Type B pancreatic cell (in vitro differentiated cells): ENCODE measurements at places on chromosomes 13 and 19. TPM values are rescaled to one million over a fixed set of nuclear protein-coding genes. Genes with fewer than 3 reads are reported as not detected.

- no peak for DNase-seq
Observed at GRCh38 chr19:18204394-18205199, 755 bp upstream of the RAB3A start.

DNA sequence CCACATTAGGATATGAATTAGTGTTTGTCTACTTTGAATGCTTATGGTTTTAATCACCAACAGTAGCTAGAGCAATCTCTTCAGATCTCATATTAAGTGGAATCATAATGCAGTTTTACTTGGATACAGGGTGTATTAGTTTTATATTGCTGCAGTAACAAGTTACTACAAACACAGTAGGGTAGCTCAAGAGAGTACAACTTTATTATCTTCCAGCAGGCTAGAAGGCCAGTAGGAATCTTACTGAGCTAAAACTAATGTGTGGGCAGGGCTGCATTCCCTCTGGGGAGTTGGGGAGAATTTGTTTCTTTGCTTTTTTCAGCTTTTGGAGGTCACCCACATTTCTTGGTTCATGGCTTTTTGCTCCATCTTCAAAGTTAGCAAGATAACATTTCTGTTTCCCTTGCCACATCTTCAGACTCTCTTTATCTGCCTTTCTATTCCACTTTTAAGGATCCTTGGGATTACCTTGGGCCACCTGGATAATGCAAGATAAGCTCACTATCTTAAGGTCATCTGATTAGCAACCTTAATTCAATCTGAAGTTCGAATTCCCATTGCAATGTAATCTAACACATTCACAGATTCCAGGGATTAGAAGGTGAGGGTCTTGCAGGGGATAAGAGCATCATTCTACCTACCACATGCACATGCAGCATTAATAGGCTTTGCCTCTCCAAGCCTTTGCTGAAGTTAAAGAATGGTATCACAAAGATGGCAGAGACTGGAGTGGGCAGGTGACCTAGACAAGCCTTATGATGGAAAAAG lies 134.1 kb upstream of the SLC10A2 start:
- no peak for DNase-seq

DNA sequence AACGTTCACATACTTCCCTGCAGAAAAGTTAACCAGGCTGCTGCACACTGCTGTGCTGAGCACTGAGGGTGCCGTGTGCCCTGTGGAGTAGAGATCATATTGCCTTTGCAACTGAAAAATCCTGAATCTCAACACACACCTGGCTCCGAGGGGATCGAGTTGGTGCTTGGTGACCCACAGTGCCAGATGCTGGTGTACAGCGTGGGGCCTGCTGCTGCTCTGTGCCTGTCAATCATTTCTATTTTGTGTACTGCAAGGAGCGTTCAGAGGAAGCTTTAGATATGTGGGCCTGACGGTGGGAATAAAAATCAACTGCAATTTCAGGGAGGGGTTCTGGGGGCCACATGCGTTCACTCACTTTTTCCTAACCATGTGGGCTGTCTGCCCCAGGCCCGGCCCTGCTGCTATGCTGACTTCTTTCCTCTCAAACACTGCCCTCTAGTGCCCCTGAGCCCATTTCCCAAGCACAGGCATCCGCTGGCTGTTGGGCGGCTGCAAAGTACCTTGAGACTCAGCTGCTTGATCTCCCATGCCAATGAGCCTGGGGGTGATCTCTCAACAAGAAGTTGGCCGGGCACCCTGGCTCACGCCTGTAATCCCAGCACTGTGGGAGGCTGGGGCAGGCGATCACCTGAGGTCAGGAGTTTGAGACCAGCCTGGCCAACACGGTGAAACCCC lies 9.7 kb upstream of the LENG8 start:
- DNase-seq, result no peak

DNA sequence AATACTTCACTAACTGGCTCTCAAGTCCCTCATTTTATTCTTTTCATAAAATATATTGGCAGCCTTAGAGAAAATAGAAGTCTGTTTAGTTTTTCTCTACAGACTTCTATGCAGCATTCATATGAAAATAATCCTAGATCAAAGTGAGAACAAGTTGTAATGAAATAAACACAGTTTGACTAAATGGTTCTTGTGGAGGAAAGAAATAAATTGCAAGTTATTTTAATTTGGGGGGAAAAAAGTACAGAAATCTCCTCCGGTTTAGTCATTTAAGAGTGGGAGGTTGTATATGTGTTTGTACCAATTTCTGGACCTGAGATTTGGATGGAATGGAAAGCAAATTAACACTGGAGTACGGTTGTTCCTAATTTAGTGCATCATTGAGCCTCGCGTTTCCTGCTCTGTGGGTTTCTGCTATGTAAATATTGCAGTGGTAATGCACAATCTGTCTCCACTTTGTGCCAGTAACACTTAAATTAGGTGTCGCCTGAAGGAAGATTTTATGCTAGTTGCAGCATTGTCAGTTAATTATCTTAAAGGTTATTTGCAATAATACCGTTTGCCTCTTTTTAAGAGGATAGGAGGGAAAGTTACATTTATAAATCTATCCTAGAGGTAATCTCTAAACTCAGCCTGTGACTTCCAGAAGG lies 100.2 kb downstream of the ZIC5 start:
- no peak for DNase-seq

- no peak for DNase-seq
Observed at GRCh38 chr13:37442996-37443395, 155.6 kb downstream of the POSTN start.

GRCh38 chr13:77460195-77460594 lies 75.3 kb upstream of the SCEL start:
- DNase-seq, result no peak

DNA sequence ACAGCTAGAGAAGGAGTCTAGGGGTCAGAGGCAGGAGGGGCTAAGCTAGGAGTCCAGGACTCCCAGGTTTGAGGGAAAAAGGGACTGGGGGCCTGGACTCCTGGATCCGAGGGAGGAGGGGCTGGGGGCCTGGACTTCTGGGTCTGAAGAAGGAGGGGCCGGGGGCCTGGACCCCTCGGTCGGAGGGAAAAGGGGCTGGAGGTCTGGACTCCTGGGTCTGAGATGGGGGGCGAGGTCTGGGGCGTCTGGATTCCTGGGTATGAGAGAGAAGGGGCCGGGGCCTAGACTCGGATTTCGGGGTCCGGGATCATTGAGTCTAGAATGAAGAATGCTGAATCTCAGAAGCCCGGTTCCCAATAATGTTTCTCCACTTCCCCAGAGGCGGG lies 18.5 kb downstream of the BRSK1 start:
- DNase-seq, result no peak

DNA sequence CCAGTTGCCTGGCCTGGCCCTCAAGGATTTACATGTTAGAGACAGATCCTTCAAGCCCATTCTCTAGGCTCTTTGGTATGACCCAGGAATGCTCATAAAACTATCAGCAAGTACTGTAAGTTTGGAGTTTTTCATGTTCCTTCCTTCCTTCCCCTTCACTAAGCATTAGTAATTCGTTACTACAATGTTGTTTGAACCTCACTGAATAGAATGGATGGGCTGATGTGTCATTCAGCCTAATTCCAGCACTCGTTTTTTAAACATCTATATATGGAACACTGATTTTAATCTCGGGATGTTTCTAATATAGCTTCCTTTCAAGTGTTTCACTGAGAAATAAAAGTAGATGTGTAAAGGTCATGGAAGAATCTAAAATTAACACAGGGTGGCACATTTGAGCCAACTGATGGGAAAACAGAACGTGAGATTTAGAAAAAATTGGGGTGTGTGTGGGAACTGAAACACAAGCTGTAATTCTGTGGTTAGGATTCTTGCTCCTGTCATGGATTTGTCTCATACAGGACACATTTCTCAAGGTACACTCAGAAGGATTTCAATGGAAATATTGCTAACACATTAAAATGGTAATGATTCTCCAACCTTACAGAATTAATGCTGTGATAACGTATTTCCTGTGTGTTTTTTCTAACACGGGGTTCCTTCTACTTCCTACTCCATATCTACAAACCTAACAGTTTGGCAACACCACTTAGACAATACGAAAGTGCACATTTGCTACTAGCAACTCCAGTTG lies 93.4 kb downstream of the FLT1 start:
- DNase-seq, result no peak

- DNase-seq, result no peak
Observed at GRCh38 chr13:29569253-29570050, 26.0 kb downstream of the SLC7A1 start.

DNA sequence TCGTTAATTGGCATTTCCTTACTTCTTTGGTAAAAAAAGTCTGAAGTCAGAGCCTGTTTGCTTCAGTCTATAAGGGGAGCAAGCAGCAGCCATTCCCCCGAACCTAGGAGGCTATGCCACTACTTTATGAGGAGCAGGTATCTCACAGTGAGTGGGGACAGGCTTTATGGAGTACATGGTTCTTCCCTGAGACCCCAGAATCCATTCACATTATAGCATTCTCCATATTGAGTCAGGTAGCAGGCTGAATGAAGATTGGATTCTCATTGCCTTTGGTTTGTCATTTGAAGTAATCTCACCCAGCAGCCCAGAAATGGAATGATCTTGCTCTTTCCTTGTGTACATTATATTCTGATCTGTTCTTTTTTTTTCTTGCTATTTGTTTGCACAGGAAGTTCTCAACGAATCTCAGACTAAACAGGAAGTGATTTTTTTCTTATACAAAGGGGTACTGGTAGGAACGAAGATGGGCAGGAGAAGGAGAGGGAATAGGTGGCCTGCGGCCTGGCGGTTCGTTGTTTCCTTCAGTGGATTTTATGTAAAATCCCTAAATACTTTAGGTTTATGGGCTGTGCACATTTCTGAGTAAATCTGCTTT lies 74.4 kb downstream of the ARHGAP35 start:
- DNase-seq, result no peak

DNA sequence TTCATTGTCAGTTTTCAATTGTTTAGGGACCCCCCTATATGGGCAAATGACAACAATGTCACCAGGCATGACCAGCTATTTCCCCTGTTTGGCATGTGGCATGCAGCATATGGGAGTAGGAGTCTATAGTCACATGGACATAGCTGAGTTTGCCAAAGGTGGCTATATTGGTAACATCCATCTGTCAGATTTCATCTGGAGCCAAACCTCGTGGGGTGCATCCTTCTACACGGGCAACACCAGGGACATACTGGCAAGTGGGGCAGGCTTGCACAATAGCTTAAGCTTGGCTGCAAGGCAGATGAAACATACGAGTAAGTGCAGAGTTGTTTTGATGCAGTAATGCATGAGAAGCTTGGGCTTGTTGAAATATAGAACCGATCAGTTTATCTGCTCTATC lies 24.5 kb upstream of the ZNF816 start:
- DNase-seq, result no peak

- no peak for DNase-seq
Observed at GRCh38 chr19:56474308-56474707, 2.8 kb downstream of the ZNF667 start.

- DNase-seq, result no peak
Observed at GRCh38 chr19:29658221-29658991, 6.9 kb upstream of the PLEKHF1 start.

GRCh38 chr13:79485014-79485811 lies 4.3 kb downstream of the NDFIP2 start:
- DNase-seq, result no peak

- DNase-seq, result no peak
Observed at GRCh38 chr19:34118879-34119748, 53.2 kb upstream of the LSM14A start.

ATP4B gene
- total RNA-seq, result 2.0 and 26.7 TPM in 2 replicates

DOHH gene
- total RNA-seq, result 10.5 and 10.8 TPM in 2 replicates

RGCC gene
- 2.7 TPM in 2 replicates for total RNA-seq

RDH8 gene
- total RNA-seq, result not detected in 2 replicates

ZNF235 gene
- 7.4 and 11.2 TPM in 2 replicates for total RNA-seq

NAPSA gene
- 2.3 and 6.0 TPM in 2 replicates for total RNA-seq

SH2D3A gene
- total RNA-seq, result 17.4 and 47.5 TPM in 2 replicates
